ENCODE measurements at places on chromosomes 11 and 22.

DNA sequence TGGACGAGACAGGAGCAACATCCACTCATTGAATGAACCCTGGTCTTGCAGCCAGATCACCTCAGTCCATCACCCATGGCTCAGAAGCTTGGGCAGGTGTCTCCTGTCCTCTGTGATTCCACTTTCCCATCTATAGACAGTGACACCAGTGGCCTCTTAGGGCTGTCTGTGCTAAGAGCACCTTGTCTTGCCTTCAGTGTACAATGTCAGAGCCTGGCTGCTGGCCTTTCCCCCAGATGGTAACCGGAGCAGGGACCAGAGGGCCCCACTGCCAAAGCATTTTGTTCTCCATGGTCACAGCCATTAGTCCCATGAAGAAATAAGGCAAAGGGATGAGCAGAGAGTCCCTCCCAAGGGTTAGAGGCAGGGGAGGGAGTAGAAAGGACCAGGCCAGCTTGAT lies 35.4 kb downstream of the PKNOX2 start:
- no peak for DNase-seq

DNA sequence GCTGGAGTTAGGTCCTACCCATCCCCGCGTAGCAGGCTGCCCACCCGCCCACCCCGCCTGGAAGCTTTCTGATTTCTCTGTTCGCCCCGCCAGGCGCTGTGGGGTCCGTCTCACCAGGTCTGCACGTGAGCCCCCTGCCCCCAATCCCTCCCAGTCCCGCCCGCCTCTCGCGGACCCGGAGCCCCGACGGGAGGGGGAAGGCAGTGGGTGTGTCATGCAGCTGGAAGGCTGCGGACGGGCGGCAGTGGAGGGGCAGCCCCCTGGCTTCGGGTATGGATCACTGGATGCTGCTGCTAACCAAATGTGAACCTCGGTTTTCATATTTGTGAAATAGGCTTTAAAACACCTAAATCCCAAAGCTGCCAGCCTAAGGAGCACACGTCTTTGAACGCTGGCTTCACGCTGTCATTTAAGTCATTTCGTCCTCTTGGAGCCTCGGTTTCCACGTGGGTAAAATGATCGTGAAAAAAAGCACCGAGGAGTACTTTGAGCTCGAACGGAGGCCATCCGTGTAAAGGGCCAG lies 568 bp upstream of the BIK start:
- DNase-seq: no peak

DNA sequence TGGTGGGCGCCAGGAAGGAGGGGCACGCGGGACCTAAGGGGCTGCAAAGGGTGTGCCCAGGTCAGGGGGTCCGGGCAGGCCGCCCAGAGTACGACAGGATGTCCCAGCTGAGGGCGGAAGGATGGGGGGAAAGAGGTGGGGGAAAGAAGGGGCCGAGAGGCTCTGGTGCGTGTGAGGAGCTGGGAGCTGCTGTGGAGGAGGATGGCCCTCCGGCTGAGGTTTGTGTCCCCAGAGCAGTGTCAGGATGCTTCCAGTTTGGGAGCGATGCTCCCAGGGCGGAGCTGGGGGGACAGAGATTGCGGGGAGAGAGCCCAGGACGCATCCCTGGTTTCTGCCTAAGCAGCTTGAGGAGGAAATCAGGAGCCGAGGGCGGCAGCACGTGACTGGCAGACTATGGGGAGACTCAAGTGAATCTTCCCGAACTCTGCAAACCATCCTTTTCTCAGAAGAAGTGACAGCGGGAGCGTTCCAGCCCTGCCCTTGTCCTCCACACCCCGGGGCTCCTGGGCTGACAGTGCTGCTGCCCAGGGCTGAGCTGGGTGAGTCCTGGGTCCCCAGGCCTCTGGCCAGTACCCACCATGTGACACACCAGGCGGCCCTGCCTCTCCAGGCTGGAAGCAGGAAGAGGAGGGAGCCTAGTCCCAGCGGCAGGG lies 19.7 kb upstream of the TTLL12 start:
- no peak for DNase-seq

GRCh38 chr11:46162700-46163099 lies 41.4 kb upstream of the PHF21A start:
- DNase-seq: no peak

DNA sequence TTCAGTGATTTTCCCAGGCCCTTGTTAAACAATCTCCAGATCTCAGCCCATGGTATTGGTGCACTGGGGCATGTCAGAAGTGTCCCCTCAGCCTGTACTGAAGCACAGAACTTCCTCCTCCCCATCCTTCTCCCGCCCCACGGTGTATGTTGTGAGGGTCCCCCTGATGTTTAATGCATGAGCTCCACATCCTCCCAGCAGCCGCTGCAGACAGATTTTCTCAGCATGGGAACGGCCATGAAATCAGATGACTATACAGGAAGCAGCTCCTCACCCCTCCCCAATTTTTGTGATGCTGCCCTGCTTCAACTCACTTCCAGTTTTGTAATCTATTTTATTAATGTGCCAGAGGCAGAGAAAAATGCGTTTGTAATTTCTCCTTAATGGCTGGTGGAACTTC lies 406.0 kb downstream of the MIAT start:
- DNase-seq: no peak

GRCh38 chr22:19871023-19871844 lies 16.6 kb upstream of the GNB1L start:
- DNase-seq: no peak

DNA sequence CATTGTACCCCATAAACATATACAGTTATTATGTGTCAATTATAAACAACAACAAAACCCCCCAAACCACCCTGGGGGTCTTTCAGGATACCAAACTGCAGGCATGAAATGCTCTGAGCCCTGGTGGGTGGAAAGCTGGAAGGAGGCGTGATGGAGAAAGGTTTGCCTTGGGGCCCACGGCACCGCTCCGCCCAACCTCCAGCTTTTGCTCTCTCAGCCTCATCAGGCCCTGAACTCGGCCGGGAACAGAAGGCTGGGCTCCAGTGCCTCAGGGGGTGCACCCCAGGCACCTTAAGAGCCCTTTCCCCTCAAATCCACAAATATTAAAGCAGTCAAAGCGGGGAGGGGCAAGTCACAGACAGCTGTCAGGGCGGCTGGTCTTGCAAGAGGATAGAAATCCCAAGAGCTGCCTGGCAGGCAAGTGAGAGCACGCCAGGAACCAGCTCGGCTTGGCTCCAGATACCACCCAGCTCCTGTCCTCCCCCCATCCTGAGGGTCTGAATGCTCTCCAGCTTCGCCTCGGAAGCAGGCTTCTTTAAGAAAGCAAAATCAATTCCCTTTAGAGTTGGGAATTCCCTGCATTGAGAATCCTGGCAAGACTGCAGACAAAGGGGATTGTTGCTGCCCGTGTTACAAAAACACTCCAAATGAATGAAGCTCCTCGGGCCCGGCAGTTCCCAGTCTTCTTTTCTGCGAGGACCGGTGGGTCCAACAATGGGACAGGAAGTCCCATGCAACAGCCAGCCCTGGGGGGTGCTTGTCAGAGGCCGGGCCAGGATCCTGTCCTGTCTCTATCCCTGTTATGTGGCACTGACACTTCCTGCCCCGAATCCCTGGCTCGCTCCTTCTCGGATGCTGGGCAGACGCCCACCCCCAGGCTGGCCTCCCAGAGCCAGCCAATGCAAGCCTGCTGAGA lies 80.8 kb downstream of the NAT10 start:
- peak; percentile 54 for DNase-seq

DNA sequence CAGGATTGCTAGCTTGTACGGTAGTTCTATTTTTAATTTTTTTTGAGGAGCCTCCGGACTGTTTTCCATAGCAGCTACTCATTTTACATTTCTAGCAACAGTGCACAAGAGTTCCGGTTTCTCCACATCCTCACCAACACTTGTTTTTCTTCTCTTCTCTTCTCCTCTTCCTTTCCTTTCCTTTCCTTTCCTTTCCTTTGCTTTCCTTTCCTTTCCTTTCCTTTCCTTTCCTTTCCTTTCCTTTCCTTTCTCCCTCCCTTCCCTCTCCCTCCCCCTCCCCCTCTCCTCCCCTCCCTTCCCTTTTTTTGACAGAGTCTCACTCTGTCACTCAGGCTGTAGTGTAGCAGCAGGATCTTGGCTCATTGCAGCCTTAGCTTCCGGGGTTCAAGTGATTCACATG lies 9.3 kb downstream of the WBP2NL start:
- DNase-seq: no peak

DNA sequence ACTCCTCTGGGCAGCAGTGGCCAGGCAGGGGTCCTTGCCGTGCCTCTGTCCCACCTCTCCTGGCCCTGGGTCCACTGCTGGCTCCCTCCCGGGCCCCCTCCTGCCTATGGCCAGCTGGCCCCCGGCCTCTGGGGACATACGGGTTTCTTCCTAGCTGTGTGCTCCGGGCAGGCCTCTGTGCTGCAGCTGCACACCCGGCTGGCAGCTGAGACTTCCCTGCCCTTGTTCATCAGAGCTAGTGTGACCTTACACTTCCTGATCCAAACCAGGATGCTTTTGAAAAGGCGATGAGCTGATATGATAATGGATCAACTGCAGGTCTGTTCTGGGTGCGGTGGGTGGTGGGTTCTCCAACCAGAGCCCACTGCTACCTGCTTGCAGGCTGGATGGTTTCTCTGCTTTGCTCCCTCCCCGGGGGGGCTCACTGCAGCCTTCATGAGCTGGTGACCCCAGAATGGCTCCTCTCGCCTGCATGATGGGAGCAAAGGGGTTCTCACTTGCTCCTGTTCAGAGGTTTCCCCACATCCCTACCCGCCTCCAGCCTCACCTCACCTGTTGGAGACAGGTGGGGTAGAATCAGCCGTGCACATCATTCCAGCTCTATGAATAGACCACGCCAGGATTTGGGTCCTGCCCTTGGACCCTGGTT lies 13.3 kb downstream of the B3GAT1 start:
- DNase-seq: no peak

Measured in neuronal stem cell (in vitro differentiated cells).